ENCODE measurements at places on chromosomes 5 and 9. TPM values are rescaled to one million over a fixed set of nuclear protein-coding genes. Genes with fewer than 3 reads are reported as not detected.

Gene GRIN1
- polyA plus RNA-seq = 0.79 TPM

Gene ALDH7A1
- 34.9 TPM for polyA plus RNA-seq

Gene BARHL1
- polyA plus RNA-seq = not detected

Gene FIBCD1
- polyA plus RNA-seq = 0.35 TPM

Gene SLC46A2
- polyA plus RNA-seq = not detected

Gene PPIC
- 46.4 TPM for polyA plus RNA-seq

Gene CATSPER3
- 0.46 TPM for polyA plus RNA-seq

Data from small intestine (tissue), 16 donors.